Breast epithelium (tissue), 4 donors: ENCODE measurements at places on chromosomes 4 and X. TPM values are rescaled to one million over a fixed set of nuclear protein-coding genes. Genes with fewer than 3 reads are reported as not detected.

TIMM8A gene
- total RNA-seq: 4.7 TPM

HSFX2 gene
- total RNA-seq: 0.98 TPM

DGAT2L6 gene
- not detected for total RNA-seq

PITX2 gene
- total RNA-seq: 0.33 TPM

FAM9B gene
- total RNA-seq: not detected

CENPVL1 gene
- total RNA-seq: not detected

DNA sequence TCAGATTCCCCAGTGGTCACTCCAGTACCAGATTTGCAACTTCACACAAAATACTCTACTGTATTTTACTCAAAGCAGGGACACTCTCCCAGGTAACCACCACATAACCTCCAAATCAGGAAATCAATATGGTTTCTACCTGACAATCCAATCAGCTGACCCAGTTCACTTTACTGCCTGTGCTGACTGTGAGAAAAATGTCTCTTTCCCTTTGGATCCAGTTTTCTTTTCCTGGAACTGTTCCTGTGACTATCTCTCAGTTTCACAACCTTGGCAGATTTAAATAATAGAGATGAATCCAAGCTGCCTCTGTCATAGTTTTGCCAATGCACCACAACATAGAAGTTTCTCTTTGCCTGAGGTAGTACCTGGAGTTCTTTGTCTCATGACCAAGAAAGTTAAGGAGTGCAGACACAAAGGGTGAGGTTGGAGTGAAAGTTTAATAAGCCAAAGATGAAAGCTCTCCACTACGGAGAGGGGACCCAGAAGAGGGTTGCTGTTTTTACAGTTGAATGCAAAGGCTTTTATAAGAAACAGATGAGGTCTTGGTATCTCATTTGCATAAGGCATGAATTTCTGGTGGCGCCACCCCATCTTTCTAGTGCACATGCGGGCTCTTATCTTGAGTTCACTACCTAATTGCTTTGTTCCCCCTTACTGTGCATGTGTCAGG, 29.7 kb upstream of the IL9R start:
- H3K4me1 ChIP-seq: no peaks in the 10 kb centered on the region
- no peak overlapping the region for H3K27ac ChIP-seq
- no peak overlapping the region for H3K4me3 ChIP-seq
- no peaks in the 10 kb centered on the region for H3K27me3 ChIP-seq
- no peak for DNase-seq
- no peaks in the 10 kb centered on the region for H3K36me3 ChIP-seq

GRCh38 chr4:187996502-187997177, 1.1 kb downstream of the ZFP42 start:
- H3K27me3 ChIP-seq: peaks cover 5% of the 10 kb centered on the region
- H3K36me3 ChIP-seq: no peaks in the 10 kb centered on the region
- H3K4me3 ChIP-seq: no peak overlapping the region
- no peaks in the 10 kb centered on the region for H3K4me1 ChIP-seq
- H3K27ac ChIP-seq: no peak overlapping the region
- no peak for DNase-seq

DNA sequence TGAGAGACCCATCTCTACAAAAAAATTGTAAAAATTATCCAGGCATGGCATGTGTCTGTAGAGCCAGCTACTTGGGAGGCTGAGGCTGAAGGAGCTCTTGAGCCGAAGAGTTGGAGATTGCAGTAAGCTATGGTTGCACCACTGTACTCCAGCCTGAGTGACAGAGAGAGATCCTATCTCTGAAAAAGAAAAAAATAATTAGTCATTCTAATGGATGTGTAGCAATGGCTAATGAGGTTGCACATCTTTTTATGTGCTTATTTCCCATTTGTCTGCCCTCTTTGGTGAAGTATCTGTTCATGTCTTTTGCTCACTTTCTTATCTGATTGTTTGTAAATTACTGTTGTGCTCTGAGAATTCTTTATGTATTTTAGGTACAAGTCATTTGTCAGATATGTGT, 19.0 kb upstream of the MAML3 start:
- DNase-seq: no peak
- H3K4me1 ChIP-seq: no peaks in the 10 kb centered on the region

DNA sequence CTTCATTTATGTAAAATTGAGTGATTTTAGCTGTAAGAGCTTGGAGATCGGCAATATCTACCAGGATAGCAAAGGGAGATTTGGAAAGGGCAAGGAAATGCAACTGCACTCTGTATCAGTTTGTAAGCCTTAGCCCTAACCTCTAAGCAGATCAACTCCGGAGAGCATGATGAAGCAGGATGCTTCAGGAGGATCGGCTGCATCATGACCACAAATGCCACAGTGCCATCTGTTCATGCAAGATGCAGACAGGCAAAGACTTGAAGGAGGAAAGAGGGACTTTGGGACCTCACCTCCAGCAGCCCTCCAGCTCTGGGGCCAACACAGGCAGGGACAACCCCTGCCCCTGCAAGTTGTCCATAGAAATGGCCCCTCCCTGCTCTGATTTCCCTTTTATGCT, 377.6 kb upstream of the GATB start:
- no peak for DNase-seq
- no peaks in the 10 kb centered on the region for H3K4me1 ChIP-seq
- H3K27ac ChIP-seq: no peak overlapping the region
- H3K27me3 ChIP-seq: no peaks in the 10 kb centered on the region

GRCh38 chrX:142186103-142186502, 19.0 kb downstream of the MAGEC2 start:
- no peak overlapping the region for H3K4me3 ChIP-seq
- H3K4me1 ChIP-seq: no peaks in the 10 kb centered on the region
- no peak for DNase-seq
- no peaks in the 10 kb centered on the region for H3K27me3 ChIP-seq
- no peak overlapping the region for H3K27ac ChIP-seq

DNA sequence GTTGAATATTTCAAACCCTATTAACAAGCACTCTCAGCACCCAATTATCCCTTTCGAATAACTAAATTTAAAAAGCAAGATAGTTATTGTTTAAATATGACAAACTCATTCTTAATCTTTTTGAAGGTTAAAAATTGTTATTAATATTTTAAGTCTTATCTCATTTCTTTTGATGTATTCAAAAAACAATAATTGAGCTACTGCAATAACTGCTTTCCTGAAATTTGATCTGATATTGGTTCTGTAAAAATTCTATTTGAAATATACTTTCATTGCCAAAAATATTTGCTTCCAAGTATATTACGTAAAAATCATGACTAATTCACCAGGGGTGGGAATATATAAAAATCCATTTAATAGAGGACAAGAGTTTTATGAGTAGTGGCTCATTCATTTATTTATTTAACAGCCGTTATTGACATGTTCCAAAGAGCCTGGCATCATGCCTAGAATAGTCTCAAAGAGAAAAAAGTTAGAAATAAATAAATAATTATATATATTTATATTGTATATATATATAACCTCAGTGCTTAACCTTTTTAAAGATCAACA, 34.4 kb downstream of the GLRA3 start:
- H3K36me3 ChIP-seq: no peaks in the 10 kb centered on the region
- no peak for DNase-seq
- H3K27me3 ChIP-seq: no peaks in the 10 kb centered on the region
- no peak overlapping the region for H3K4me3 ChIP-seq

DNA sequence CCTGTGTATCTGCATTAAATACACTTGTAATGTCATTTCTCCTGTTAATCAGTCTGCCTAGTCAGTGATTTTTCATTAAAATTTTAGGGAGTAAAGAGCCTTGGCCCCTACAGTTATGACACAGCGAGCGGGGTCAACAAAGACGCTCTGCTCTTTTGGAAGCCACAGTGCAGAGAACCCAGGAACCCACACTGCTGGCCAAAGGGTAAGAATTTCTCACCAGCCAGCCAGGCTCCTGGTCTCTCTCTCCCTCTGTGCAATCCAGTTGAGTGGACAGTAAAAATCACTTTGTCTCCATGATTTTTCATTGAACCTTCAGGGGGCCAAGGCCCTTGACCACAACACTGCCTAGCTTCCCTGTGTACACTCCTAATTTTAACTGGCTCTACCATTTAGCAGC, 52.8 kb downstream of the NLGN4X start:
- no peak overlapping the region for H3K4me3 ChIP-seq
- no peaks in the 10 kb centered on the region for H3K27me3 ChIP-seq
- H3K36me3 ChIP-seq: no peaks in the 10 kb centered on the region
- no peak for DNase-seq
- no peaks in the 10 kb centered on the region for H3K4me1 ChIP-seq

DNA sequence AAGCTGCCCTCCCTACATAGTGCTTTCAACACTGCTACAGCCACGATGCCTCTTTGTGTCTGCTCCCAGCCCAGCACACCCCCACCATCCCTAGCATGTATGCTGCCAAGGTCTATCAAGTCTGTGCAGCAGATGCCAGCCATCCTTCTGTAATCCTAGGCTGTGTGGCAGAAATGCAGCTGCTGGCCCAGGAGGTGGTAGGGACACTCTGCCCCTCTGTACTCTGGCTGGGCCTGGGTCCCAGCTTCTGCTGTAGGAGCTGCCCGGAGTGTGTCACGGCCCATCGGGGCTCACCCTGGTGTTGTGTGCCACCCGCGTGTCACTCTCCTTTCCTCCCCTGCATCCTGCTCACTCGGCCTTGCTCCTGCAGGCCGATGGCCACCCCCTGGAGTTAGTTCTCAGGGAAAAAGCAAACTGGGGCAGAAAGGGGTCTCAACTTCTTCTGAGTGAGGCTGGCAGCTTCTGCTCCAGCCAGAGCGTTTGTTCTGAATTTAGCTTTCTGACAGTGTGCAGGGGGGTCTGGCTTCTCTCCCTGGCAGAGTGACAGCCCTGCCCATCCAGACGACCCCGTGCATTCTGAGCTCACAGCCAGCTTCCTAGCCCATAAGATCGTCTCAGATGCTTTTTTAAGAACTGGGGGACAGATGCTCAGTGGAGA, 22.7 kb downstream of the PSAPL1 start:
- peaks cover 16% of the 10 kb centered on the region for H3K27me3 ChIP-seq
- DNase-seq: peak; percentile 37
- H3K27ac ChIP-seq: no peak overlapping the region
- H3K36me3 ChIP-seq: no peaks in the 10 kb centered on the region
- no peak overlapping the region for H3K4me3 ChIP-seq

- no peaks in the 10 kb centered on the region for H3K36me3 ChIP-seq
- no peak overlapping the region for H3K4me3 ChIP-seq
- DNase-seq: no peak
Observed at GRCh38 chr4:125060376-125060775, 254.4 kb upstream of the FAT4 start.

GRCh38 chr4:183303301-183303700, 16.8 kb downstream of the CLDN22 start:
- no peak overlapping the region for H3K4me3 ChIP-seq
- no peaks in the 10 kb centered on the region for H3K4me1 ChIP-seq
- no peak for DNase-seq
- H3K27me3 ChIP-seq: no peaks in the 10 kb centered on the region
- H3K27ac ChIP-seq: no peak overlapping the region

- no peaks in the 10 kb centered on the region for H3K4me1 ChIP-seq
- peaks cover 53% of the 10 kb centered on the region for H3K27me3 ChIP-seq
- H3K27ac ChIP-seq: no peak overlapping the region
- H3K4me3 ChIP-seq: no peak overlapping the region
Observed at GRCh38 chrX:43745938-43746721, 90.0 kb downstream of the MAOA start.

DNA sequence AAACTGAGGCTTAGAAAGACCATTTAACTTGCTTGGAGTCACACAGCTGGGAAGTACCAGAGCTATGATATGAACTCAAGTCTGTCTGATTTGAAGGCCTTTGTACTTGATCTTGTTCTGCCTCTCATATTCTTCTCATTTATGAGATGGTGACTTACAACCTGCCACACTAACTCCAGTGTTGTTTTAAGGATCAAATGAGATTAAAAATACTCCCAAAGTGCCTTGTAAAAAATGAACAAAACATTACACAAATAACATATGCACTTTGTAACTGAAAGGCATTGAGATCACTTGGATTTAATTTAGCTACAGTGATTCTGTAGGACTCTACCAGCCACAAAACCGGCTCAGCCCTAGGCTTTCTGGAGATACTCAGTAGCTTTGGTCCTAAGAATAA, 15.6 kb upstream of the MAP7D3 start:
- no peak for DNase-seq
- H3K27me3 ChIP-seq: peaks cover 23% of the 10 kb centered on the region
- H3K36me3 ChIP-seq: no peaks in the 10 kb centered on the region
- H3K4me1 ChIP-seq: no peaks in the 10 kb centered on the region

- H3K36me3 ChIP-seq: no peaks in the 10 kb centered on the region
- no peaks in the 10 kb centered on the region for H3K4me1 ChIP-seq
- H3K4me3 ChIP-seq: no peak overlapping the region
- no peak for DNase-seq
- H3K27ac ChIP-seq: no peak overlapping the region
Observed at GRCh38 chr4:40241026-40241425, 44.2 kb downstream of the RHOH start.

DNA sequence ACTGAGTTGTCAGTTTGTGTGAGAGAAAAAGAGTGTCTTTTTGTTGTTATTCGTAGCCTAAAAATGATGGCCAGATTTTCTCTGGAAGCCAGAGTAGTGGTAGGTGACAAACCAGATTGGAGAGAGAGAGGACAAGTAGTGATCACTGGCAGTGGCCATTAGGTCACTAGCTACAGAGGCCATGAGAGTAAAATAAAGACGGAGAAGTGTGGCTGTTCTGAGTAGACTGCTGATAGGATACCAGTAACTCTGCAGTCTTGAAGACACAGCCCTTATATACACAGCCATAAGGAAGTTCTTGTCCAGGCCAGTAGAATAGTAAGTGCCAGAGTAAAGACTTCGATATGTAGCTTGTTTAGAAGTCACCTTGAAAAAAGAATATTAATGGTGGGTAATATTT, 7.7 kb downstream of the SLC30A9 start:
- H3K4me3 ChIP-seq: no peak overlapping the region
- H3K36me3 ChIP-seq: no peaks in the 10 kb centered on the region
- H3K4me1 ChIP-seq: no peaks in the 10 kb centered on the region
- H3K27ac ChIP-seq: no peak overlapping the region
- no peak for DNase-seq

GRCh38 chrX:71106427-71106826, at the start of gene CXorf65:
Gene CXorf65, minus strand, starts transcription at chrX:71106740. Its CDS starts 184 bp downstream, at chrX:71106556.
- H3K27ac ChIP-seq: no peak within 1 kb of the TSS
- H3K4me3 ChIP-seq: no peak within 1 kb of the TSS
- DNase-seq: no peak
- no peaks in the 10 kb centered on the region for H3K4me1 ChIP-seq
- no peaks in the 10 kb centered on the region for H3K27me3 ChIP-seq

DNA sequence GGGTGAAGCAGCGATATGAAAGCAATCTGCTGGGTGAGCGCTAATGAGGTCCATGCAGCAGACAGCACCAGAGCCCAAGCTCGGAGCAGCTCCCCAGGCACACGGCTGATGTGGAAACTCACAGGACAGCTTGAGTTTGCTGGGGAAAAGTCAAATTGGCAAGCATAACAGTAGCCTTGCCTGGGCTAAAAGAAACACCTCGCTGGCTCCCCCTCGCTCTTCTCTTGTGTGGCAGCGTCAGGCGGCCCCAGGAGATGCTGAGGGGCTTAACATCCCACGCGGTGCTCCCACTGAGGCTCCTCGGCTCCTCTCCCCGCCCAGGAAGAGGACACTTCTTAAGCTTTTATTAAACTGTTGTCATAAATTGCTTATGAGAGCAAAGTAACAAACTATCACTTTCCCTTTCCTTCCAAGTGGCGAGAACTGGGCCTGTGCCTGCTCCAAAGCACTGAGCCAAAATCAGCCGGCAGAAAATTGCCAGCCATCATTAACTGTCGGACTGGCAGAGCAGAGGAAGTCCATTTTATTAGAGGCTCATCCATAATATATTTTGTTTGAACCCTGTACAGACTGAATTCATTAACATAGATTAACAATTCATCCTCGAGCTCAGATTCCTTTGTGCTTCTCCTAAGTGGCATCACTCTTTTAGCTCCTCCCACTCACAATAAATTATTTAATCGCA, 111.4 kb downstream of the TSPAN5 start:
- H3K36me3 ChIP-seq: no peaks in the 10 kb centered on the region
- H3K27ac ChIP-seq: peak overlapping the region; percentile 75
- no peak for DNase-seq
- peak overlapping the region; percentile 41 for H3K4me3 ChIP-seq
